HFFc6 (cell line): ENCODE measurements at places on chromosomes 13 and 19.
A peak's percentile ranks its signal among the peaks of the same experiment; 100 is the strongest.

DNA sequence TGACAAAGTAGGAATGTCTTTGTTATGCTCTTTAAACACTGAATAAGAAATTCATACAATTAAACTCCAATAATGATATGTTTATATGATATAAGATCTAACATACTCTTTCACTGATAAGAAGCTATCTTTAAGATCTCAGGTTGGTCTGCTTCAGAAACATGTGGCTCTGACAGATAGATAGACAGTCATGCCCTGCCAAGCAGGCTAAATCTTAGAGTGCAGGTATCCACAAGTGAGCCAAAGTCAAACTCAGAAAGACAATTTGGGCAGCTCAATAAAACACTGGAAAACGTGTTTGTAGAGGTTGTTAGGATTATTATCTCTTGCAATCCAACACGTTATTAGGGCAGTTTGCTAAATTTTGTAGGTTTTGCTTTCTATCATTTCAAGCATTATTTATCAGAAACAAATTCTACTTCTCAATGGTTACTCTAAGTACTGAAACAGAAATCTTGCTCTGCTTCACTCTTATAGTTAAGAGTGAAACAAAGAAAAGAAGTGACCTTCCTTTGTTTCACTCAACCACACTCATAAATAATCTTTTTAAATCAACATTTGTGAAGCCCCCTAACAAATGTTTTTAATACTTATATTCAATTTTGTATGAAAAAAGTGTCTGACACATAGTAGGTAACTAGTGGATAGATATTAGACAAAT is 1255.6 kb downstream of the DIAPH3 start:
- H3K27ac ChIP-seq, result no peak overlapping the region
- H3K4me1 ChIP-seq, result no peaks in the 10 kb centered on the region
- no peak overlapping the region for H3K4me3 ChIP-seq
- no peaks in the 10 kb centered on the region for H3K36me3 ChIP-seq

- DNase-seq, result peak; percentile 85
- no peaks in the 10 kb centered on the region for H3K36me3 ChIP-seq
- H3K27ac ChIP-seq, result peak overlapping the region; percentile 73
- peaks cover 39% of the 10 kb centered on the region for H3K4me1 ChIP-seq
- H3K27me3 ChIP-seq, result peaks cover 3% of the 10 kb centered on the region
These were observed 454.5 kb downstream of the IRS2 start for GRCh38 chr13:109331898-109332297.

DNA sequence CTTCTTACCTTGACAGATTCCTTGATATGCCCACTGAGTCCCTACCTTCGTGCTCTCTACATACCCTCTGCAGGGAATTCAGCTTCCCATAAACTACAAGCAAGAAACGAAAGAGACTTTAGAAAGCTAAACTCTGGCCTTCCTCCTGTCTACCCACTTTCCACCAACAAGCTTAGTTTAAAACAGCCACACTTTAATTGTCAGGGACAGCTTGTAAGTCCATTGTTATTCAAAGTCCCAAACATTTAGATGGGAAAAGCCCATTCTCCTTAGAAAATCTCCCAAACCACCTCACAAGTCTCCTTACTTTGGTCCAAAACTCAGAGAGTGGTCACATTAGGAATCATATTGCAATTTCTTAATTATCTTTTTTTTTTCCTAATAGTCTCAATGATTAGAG is 2695.8 kb downstream of the PCDH9 start:
- peaks cover 17% of the 10 kb centered on the region for H3K4me1 ChIP-seq
- no peak overlapping the region for H3K27ac ChIP-seq
- H3K36me3 ChIP-seq, result peaks cover 8% of the 10 kb centered on the region; the same call in 1 of the 2 replicates
- no peaks in the 10 kb centered on the region for H3K27me3 ChIP-seq
- no peak overlapping the region for H3K4me3 ChIP-seq

DNA sequence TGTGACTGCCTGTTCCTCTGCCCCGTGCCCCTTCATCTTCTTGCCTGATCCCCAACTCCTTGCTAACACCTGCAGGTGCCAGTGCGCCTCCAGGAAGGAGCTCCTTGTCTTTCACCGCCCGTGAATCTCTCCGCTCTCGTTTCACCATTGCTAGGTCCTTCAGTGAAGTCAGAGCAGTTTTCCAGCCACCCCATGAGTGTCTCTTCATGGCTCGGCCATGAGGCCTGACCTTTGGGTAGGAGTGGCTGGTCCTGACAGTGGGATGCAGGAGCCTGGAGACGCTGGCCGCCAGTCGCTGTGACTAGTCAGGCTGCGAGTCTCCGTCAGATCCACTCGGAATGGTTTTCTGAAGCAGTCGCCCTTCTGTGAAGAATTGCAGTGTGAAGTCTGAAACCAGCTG is 43.8 kb downstream of the ING1 start:
- H3K36me3 ChIP-seq, result no peaks in the 10 kb centered on the region
- peaks cover 3% of the 10 kb centered on the region; the same call in 1 of the 2 replicates for H3K27me3 ChIP-seq
- H3K27ac ChIP-seq, result no peak overlapping the region
- no peak overlapping the region for H3K4me3 ChIP-seq
- DNase-seq, result no peak

DNA sequence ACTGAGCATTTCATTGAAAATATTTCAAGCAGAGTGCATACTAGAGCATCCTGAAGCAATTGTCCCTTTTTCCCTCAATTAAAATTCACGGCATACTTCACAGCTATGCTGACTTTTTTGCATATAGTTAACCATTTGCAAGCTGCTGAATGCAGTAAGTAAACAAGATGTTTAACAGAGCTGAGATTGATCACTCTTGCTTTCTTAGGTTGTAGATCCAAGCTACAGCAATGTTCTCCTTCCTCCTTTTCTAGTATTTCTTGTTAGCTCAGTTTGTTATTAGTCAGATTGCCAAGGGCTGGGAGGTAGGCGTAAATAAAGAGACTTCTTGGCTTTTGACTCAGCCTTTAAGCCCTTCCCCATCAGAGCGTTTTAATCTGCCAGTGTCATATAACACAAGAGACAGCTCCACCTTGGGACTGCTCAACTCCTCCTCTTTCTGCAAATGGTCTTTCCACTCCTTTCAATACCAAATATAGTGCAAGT is at the start of gene SLITRK6:
Gene SLITRK6 (minus strand): TSS at position 323 of the 486 bp plus-strand sequence. CDS start 2,911 bp downstream, outside the sequence.
- H3K36me3 ChIP-seq, result peaks cover 7% of the 10 kb centered on the region; the same call in 1 of the 2 replicates
- 0 out of 2 replicates have a peak within 1 kb of the TSS, but pooled peaks have one; percentile 9 for H3K27ac ChIP-seq
- H3K4me1 ChIP-seq, result peaks cover 20% of the 10 kb centered on the region

GRCh38 chr19:1214299-1214861 is 8.8 kb downstream of the STK11 start:
- H3K27ac ChIP-seq, result peak overlapping the region; percentile 96
- peaks cover 11% of the 10 kb centered on the region for H3K27me3 ChIP-seq
- peaks cover 38% of the 10 kb centered on the region for H3K4me1 ChIP-seq
- no peak for DNase-seq

DNA sequence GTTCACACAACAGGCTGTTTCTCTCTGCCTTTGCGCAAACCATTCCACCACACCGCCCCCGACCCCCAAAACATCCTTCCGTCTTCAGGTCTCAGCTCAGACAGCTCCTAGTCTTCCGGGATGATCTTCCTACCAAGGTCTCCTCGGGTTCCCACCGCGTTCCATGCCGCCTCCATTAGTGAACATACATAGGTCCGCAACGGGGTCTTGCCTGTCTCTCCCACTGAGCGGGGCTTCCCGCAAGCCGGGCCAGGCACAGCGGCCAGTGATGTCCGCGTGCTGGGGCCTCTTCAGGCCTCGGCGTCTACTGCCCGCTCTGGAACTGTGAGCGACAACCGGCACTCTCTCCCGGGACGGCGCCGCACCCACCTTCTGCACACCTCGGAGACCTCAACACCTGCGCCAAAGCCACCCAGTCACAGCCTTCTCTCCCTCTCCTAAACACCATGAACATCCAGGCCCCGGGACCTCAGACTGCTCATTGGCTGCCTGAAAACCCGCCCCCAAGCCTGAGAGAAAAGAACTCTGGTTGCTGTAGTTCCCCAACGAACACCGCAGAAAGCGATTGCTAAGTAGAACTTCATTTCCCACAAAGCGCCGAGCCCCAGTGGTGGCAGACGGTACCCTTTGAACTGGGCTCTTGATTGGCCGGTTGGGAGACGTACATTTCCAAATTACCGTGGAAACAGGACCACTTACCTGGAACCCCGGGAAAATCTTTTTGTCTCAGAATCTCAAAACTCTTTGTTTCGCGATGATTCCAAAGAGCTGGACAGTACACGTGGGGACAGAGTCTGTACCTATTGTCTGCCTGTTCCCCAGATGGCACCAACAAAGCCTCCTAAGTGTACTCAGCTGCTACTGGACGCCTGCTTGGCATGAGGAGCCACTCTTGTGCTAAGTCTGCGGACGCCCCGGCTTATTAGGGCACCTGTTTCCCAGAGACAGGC is 9.5 kb downstream of the DYRK1B start:
- H3K36me3 ChIP-seq, result peaks cover 11% of the 10 kb centered on the region
- DNase-seq, result peak; percentile 83
- H3K27me3 ChIP-seq, result no peaks in the 10 kb centered on the region
- H3K4me1 ChIP-seq, result no peaks in the 10 kb centered on the region
- no peak overlapping the region for H3K4me3 ChIP-seq

- peaks cover 7% of the 10 kb centered on the region for H3K27me3 ChIP-seq
- H3K27ac ChIP-seq, result peak overlapping the region; percentile 17; the same call in 1 of the 2 replicates
- H3K4me3 ChIP-seq, result no peak overlapping the region
- H3K36me3 ChIP-seq, result no peaks in the 10 kb centered on the region
- peaks cover 62% of the 10 kb centered on the region for H3K4me1 ChIP-seq
These were observed 1.9 kb upstream of the LYPD3 start for GRCh38 chr19:43467276-43467675.

DNA sequence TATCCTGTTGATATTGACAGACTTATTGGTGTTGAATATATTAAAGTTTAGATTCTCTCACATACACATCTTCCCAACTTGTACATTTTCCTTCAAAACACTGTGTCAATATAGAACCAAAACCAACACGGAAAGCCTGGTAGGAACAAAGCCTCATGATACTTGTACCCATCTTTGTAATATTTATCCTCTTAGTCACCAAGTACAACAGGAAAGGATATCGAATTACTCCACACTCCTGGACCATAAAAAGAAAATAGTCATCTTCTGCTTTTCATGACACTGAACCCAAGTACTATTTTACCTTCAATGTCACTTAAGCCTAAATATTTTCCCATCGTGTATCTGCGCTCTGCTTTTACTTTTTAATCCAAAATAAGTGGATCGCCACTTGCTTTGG is 702.9 kb upstream of the PCDH9 start:
- H3K4me1 ChIP-seq, result no peaks in the 10 kb centered on the region
- H3K27me3 ChIP-seq, result no peaks in the 10 kb centered on the region
- H3K36me3 ChIP-seq, result no peaks in the 10 kb centered on the region
- no peak overlapping the region for H3K4me3 ChIP-seq
- no peak overlapping the region for H3K27ac ChIP-seq

DNA sequence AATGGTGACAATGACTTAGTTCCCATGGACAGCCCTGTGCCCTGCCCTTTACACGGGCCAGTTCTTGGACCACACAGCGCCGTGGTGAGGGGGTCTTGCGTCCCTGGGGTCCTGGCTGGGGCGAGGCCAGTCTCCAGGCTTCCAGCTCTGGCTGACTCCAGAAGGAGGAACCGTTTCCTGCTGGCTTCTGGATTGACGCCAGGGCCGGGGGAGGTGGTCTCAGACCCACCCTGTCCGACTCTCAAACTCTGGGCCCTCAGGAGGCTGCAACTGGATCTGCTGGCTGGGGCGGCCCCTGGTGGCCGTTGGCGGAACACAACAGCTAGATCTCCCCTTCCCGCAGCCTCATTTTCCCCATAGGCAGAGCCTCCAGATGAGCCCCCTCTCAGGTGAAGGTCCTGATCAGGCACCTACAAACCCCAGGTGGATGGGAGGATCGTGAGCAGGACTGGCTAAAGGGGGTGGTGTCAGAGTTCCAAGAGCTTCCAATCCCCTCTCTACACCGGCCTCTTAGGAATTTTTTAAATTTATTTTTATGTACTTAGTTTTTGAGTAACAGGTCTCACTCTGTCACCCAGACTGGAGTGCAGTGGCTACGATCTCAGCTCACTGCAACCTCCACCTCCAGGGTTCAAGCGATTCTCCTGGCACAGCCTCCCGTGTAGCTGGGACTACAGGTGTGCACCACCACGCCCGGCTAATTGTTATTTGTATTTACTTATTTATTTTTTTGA is 8.0 kb downstream of the CCDC194 start:
- H3K4me1 ChIP-seq, result peaks cover 4% of the 10 kb centered on the region; the same call in 1 of the 2 replicates
- peaks cover 8% of the 10 kb centered on the region for H3K27me3 ChIP-seq
- H3K36me3 ChIP-seq, result no peaks in the 10 kb centered on the region
- no peak for DNase-seq
- H3K4me3 ChIP-seq, result no peak overlapping the region
